Stimulated activated CD4-positive, alpha-beta T cell treated with anti-CD3 and anti-CD28 coated beads, Interleukin-1b, Interleukin-23, amount 100 ng/mL, for 1 hour (primary cell): ENCODE measurements at places on chromosomes 2 and 18.

GRCh38 chr2:58866040-58866439, 624.9 kb upstream of the FANCL start:
- no peak for DNase-seq

DNA sequence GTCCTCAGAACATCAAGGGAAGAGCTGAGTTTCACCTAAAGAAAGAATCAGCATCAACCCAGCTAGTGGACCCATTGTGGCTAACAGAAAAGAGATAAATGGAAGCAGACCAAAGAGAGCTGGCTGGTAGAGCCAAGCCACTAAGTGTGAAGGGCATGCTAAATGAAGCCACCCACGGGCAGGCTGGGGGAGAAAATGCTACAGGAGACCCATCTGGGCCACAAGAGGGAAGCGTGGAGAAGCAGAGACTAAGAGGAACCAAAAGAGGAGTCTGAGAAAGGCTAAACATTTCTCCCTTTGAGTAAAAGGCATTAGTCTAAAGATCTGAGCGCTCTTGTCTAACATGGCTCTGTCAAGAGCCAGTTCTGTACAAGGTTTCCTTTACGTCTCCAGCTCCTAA, 15.8 kb downstream of the CWC22 start:
- DNase-seq: no peak

DNA sequence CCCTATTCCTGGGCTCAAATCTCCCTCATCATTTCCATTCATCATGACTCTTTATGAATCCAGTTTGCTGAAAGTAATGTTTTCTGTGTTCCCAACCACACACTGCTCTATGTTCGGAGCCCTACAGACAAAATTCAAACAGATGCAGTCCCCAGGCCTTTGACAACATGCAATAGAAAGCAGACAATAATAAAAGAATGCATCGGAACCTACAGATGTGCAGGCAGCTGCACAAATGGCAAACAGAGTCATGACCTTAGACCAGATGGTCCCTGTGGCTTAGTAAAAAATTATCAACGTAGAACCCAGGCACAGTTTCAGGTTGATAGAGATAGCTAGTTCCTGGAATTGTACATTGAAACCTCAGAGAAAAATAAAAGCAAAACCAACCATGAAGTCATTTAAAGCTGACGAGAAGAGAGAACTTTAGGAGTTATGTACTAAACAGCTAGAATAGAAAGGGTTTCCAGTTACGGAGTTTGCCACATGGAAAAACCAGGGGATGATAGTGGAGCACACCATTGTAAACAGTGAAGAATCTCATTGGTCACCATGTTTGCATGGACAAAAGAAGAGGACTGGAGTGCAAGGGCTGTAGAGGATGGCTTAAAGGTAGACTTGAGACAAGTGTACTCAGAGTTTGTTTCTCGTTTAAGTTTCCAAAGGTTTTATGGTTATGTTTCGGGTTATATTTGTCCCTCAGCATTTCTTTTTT, 23.2 kb upstream of the ACVR1 start:
- DNase-seq: no peak

- DNase-seq: no peak
These were observed at the start of gene ABHD1 for GRCh38 chr2:27123302-27124150. TSS of gene ABHD1 (plus strand) at chr2:27123815. CDS start at chr2:27123949, 134 bp downstream.

DNA sequence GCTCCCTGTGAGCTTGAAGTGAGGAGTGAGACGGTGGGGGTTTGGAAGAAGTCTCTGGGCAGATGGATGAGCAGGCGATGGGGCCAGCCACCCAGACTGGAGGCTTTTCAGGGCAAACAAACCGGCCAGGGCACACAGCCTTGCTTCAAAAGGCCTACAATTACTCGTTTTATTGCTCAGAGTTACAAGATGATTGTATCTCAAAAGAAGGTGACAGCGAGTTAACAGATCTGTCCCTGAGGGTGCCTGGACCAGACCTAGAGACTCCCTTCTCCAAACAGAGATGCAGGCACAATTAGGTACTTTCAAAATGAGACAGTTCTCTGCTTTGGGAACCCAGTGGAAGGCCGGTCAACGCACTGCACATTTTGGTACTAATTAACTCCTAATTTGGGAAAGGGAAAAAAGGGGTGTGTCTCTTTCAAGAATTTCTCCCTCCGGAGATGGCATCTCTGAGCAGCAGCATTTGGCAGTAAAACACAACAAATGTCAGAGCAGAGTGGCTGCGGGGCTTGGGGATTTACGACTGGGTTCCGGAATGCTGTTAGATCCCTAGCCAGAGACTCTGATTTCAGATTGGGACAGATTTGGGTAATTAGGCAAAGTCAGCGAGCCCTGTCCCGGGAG, 226.7 kb downstream of the TTC32 start:
- no peak for DNase-seq
